Stimulated activated CD8-positive, alpha-beta memory T cell treated with anti-CD3 and anti-CD28 coated beads, Interleukin-4, amount 100 ng/mL, for 4 hours (primary cell): ENCODE measurements at places on chromosomes 4 and X.

DNA sequence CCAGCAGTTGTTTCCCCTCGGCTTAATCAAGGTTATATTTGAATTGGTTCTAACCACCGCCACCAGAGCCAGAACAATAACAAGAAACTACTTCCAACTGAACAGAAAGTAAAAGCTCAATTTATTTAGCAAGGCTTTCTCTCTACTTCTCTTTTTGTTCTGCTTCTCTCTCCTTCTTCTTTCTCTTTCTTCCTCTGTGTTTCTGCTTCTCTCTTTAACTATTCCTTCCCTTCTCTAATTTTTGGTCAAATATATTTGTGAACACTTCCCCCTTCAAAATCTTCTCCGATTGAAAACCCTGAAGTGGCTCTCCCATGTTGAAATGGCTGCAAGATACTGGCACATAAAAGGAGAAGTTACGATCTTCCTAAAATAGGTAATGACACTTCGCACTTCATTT lies 1195.9 kb upstream of the PRKX start:
- DNase-seq = no peak

GRCh38 chr4:183172881-183173280 lies 73.8 kb downstream of the WWC2 start:
- DNase-seq = no peak

GRCh38 chr4:139315221-139315675 lies 13.0 kb upstream of the NDUFC1 start:
- no peak for DNase-seq

DNA sequence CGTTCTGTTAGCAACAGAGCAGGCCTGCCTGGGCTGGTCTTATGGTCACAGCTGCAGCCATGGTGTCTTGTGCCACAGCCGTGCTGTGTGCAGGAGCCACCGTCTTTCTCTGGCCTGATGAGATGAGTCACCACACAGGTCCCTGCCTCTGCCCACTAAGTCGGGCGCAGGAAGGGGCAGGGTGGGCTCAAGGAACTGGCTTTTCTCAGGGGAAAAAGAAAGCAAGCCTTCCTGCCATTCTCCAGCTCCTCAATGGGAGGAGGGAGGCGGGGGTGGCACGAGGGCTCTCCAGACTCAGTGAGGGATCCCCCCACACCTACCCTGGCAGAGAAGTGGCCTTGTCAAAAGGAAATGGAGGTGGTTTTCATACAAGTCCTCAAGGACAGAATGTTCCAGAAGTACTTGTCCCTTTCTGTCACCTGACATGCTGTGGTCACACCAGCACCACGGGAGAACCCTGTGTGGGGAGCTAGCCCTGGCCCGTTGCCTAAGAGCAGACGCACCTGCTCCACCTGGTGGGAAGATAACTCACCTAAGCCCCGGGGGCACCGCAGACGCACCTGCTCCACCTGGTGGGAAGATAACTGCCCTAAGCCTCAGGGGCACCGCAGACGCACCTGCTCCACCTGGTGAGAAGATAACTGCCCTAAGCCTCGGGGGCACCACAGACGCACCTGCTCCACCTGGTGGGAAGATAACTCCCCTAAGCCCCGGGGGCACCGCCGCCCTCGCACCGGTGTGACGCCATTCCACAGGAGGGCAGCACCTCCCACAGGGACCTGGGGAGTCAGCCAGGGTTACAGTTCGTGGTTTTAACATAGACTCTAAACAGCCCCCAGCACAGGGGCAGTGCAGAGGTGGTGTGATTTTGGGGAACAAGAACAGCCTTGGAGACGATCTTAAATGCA lies 18.5 kb downstream of the UVSSA start:
- DNase-seq = no peak
